ENCODE measurements at places on chromosomes 6 and 20.

- DNase-seq, result no peak
Measured at GRCh38 chr6:156881687-156882629, 104.8 kb downstream of the ARID1B start.

DNA sequence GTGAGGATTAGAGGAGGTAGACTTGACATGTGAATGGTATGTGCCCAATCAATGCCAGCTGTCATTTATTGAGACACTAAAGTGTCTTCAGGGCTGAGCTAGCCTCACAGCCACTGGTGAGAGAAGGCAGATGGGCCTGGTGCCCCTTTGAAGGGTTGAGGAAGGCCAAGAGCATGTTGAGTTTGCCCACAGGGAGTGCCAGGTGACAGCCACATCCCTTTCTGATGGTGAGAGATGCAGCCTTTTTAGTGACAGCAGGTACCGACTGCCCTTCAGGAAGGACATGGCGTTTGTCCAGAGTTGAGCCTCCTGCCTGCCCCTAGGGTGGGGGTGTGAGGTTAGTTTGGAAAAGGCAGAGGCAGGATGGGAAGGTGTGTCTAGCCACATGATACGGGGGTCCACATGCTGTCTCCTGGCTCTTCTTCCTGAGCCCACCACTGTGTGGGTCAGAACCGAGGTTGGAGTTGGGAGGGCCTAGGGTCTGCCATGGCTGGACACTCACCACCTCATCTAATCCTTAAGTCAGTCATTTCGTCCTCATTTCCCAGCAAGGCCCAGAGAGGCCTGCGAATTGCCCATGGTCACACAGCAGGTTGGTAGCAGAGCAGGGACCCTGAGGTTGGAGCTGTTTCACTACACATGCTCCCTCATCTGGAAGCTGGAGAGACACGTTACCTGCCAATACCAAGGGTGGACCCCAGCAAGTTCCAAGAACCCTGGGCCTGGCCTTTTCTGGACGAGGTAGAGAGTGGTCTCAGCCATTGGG, 32.5 kb downstream of the SPDEF start:
- DNase-seq, result no peak

GRCh38 chr6:17666646-17667045, 40.1 kb downstream of the NUP153 start:
- DNase-seq, result no peak

DNA sequence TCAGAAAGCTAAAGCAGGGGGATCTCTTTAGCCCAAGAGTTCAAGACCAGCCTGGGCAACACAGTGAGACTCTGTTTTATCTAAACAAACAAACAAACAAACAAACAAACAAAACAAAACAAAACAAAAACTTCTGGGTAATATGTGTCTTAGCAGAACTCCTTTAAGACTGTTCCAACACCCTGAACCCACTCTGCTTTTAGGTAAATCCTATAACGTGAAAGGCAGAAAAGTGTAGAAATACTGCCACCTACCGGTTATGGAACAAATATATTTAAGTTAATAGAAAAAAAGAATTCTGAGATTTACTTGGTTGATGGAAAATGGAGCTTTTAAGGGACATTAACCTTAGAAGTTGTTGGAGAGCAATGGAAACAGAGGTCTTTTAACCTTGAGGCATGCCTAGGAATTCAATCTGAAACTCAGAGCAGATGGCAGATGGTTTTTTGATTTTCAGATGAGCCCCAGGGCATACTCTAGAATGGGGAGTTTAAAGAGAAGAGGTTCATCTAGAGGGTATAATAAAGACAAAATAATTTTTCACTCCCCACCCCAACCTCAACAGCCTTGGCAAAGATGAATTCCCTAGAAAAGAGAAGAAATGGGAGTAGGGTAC, 38.5 kb downstream of the SOD2 start:
- peak; percentile 18 for DNase-seq

DNA sequence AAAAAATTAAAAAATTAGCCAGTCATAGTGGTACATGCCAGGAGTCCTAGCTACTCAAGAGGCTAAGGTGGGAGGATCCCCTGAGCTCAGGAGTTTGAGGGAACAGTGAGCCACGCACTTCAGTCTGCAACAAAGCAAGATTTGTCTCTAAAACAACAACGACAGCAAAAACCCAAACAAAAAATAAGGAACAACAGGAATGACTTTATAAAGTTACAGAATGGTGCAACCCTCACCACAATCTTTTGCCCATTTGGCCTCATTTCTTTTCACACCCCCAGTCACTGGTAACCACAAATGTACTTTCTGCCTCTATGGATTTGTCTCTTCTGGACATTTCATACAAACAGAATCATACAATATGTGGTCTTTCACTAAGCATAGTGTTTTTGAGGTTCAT, 16.7 kb upstream of the ZFAND3 start:
- DNase-seq, result no peak

GRCh38 chr20:53080969-53081871, 109.1 kb downstream of the TSHZ2 start:
- DNase-seq, result no peak

DNA sequence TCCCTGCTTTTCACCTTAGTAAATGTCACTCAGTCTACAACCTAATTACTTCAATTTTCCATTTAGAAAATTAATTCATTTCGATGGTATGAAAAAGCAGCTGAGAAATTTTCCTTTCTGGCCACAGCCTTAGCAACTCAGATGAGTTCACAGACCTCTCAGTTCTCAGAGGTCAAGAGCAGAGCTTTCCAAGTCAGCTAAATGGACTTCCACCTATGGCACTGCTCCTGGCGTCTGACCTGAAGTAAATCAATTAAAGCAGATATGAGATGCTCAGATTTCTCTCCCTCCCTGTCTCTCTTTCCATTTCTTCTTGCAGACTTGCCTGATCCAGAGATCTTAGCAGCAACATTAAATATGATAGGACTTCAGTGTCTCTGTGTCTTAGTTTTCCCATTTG, 412.6 kb downstream of the QKI start:
- DNase-seq, result no peak

GRCh38 chr20:25041813-25042530, 16.0 kb downstream of the ACSS1 start:
- no peak for DNase-seq

GRCh38 chr20:61041481-61041880, 210.6 kb upstream of the CDH4 start:
- DNase-seq, result no peak

DNA sequence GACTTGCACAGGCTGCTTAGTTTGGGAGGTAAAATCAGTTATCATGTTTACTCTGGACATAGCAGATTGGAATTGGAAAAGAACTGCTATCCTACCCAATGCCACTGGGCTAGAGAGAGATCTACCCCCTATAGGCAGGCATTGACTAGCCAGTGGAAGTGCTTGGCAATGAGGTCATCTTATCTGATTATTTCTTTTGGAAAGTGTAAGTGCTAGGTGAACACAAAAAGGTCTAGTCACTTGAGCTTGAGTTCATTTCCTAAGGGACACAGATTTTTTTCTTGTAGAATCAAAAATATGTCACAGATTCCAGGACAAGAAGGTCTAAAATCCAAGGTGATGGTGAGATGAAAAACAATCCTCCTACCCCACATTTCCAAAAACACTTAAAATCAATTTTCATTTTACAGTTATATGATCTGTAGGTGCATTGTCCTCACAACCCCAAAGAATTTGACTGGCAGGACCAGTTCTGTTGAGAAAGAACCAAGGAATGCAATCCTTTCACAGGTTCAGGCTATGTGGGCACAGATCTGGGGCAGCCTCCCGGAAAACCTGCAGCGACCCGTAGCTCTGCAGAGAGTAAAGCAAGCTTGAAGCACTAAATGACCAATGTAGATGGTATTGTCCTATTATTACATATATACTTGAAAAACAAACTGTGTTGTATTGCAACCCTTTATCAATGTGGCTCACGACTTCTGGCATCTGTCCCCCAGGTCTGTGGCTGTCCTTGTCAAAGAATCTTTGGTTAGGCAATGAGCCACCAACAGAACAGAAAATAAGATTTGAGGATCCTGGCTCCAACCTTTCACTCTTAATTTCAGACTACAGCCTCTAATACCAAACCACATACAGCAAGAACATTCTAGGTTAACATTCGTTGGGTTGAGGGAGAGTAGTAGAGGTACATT, 67.3 kb upstream of the ADTRP start:
- DNase-seq, result no peak

GRCh38 chr20:63104312-63105181, 97.8 kb upstream of the BHLHE23 start:
- no peak for DNase-seq

DNA sequence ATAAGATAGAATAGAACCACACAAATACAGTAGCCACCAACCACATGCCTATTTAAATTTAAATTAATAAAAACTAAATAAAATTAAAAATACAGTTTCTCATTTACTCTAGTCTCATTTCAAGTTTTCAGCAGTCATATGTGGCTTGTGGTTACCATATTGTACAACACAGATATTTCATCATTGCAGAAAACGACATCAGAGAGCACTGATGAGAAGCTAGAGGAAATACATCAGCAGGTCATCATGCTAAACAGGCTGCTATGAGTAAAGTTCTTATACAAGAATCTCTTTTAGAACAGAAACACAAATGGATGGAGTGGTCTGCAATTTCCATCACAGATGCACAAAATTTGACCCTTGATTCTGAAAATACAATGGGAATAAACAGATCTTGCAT, 36.6 kb downstream of the TBC1D32 start:
- no peak for DNase-seq

DNA sequence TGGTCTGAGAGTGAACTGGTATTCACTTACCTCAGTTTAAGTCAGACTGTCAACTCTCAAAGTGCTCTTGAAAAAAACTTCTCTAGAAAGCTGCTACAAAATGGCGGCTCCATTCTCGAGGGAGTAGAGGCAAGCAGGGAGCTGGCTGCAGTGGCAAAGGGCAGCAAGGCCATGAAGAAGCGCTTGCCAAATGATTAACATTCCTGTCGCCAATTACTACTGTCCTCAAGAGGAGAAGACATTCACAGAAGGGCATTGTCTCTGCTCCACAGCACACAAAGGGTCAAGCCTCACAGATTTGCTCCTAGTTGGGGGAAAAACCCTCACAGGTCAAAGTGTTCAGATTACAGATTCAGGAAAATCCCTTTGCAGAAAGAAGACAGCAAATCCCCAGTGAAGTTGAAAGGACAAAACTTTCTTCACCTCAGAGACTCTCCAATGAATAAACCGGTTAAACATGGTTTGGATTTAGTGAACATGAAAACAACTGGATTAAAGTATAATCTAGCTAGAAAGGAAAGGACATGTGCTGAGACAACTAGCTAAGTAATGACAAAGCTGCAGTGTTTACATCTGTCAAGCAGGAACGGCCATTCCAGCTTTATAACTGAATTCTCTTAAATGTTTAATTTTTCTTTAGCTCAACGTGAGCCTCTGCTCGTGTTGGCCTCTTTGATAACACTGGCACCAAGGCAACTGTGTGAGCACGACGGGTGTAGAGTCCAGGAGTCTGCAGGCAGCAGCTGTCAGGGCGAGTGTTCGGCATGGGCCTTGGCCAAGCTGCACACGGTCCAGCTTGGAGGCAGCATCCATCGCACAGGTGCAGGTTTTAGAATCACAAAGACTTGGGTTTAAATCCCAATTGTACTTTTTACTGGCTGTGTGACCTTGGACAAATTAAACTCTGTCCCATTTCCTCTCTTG, 37.6 kb downstream of the NR2E1 start:
- no peak for DNase-seq

GRCh38 chr6:159565181-159565710, 127.8 kb downstream of the SOD2 start:
- DNase-seq, result no peak
